ENCODE measurements at places on chromosomes 13 and 19.

DNA sequence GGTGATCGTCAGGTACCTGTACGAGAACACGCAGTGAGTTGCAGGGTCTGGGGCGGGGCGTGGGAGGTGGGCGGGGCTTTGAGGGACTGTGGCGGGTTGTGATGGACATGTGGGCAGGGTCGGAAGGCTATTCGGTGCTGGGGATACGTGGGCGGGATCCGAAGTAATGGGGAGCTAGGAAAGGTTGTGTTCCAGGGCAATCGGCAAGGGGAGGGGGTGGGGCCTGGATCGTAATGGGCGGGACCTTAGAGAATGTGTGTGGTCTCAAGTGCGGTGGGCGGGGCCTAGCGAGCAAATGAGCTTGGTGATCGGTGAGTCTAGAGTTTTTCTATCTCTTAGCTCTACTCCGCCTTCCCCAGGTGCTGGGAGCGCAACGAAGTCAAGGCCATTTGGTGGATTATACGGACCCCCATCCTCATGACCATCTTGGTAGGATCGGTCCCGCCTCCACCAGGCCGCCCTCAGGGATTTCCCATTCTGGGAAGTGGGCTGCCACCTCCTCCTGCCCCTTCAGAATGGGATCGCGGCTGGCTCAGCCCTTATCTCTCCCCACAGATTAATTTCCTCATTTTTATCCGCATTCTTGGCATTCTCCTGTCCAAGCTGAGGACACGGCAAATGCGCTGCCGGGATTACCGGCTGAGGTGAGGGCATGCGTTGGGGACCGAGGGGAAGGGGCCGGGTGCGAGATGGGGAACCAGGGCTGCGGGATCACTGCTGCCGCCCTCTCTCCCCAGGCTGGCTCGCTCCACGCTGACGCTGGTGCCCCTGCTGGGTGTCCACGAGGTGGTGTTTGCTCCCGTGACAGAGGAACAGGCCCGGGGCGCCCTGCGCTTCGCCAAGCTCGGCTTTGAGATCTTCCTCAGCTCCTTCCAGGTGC is 9.6 kb downstream of the GIPR start:
- DNase-seq: no peak

DNA sequence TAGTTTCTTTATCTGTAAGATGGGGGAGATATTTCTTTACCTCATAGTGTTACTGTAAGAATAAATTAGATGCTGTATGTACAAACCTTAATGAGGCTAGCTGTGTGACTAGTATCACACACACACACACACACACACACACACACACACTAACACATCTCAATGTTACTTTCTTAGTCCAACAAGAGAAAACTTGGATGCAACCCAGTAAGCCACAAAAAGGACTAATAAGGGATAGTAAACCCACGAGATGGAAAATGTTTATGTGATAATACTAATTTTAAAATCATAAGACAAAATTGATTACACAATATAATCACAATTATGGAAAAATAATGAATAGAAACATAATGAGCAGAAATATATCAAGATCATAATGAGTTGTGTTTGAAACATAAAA is 437.7 kb upstream of the ZNF507 start:
- no peak for DNase-seq

DNA sequence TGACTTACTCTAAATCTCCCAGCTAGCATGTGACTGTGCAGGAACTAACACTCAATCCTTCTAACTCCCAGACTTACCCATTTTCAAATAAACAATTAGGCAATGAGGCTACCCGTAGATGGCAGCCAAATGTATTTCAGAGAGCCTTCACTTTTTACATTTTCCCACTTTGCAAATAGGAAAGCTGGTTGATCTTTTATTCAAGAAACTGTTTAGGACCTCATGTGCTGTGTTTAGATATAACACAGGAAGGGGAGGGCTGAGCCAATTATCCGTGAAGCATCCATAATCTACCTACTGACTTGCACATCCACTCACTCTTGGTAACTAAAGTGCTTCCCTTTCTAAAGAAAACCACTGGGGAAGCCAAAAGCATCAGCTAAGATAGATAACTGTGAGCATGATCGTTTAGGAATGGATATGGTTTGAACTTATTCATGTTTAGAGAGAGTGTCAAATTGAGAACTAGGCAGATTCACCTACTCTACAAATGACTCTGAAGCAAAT is 33.4 kb downstream of the MBNL2 start:
- DNase-seq: no peak

DNA sequence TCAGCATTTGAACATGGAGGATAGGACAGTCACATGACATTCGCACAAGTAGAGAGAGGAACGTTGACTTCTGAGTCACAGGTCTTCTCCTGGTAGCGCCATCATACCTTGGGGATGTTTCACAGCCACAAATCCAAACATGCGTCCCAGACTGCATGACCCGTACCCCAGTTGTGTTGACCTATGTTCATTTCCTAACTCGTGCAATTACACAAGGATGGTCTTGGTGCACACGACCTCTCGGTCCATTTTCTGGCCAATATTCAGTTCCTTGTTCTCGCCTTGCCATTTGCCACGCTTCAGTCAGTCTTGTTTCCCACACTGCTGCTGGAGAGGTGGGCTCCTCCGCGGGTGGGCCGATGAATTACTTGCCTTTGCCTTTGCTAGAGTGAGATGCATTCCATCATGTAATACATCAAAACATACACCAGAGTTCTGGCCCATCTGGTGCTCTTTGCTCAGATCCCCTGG is 87.3 kb downstream of the COL4A2 start:
- no peak for DNase-seq

DNA sequence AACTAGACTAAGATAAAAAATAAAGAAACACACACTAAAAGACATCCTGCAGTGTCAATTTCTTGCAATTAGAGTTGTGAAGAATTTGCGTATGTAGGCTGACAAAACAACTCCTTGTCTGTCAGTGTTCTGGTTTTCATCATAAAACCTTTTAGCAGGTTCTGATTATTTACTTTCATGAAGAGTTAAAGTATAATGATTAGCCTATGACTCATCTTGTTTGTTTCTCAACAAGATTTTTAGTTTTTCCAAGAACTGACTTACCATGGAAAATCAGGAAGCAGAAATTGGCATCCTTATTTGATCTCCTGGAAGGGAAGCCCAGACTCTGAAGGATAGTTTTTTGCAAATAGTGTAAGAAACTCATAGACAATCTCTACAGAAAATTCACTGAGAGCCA is 848.7 kb upstream of the PCDH9 start:
- DNase-seq: no peak

GRCh38 chr19:11377756-11378155 is 3.3 kb downstream of the SWSAP1 start:
- no peak for DNase-seq

DNA sequence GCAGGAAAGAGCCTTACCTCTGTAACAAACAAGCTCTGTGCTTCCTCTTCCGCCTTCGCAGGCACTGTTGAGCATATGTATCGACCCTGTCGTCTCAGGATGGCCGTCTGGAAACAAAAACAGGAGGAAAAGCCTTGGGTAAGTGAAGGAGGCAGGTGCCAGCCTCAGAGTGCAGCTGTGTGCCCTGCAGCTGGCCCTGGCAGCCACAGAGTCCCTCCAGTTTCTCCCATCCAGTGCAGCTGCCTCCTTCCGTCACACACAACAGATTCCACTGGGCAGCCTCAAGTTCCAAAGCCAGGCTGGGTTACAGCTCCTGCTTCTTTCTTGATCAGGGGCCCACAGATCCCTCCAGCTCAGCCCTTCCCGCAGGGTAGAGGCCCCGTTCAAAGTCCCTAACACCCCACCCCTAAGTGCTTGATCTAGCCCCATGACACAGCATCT is 47.7 kb downstream of the DOCK9 start:
- DNase-seq: peak; percentile 75

- DNase-seq: no peak
Observed at GRCh38 chr19:17249887-17250548, 4.3 kb upstream of the NR2F6 start.

- DNase-seq: no peak
Observed at GRCh38 chr13:114142137-114142550, 9.7 kb upstream of the RASA3 start.

- DNase-seq: no peak
Observed at GRCh38 chr19:7767487-7767886, 4.4 kb downstream of the CLEC4M start.

- no peak for DNase-seq
Observed at GRCh38 chr13:69904784-69905183, 202.8 kb upstream of the ATXN8OS start.

- no peak for DNase-seq
Observed at GRCh38 chr19:44277331-44277730, 17.6 kb downstream of the ZNF233 start.

DNA sequence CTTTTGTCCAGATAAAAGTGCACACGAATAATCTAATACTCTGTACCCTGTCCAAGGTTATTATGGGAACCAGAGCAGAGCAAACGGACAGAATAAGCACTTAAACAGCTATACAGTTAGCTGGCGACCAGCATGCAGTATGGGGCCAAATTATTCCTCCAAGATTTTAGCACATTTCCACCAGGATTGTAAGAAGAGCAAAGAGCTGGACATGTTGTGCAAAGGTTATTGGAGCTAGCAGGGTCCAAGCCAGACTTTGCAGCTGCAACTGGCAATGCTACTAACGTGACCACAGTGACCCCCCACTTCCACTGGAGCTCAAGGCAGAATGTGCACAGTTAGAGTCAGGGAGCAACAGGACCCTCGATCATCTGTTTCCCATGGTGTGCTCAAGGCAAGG is 89.9 kb downstream of the COL4A1 start:
- no peak for DNase-seq

- DNase-seq: no peak
Observed at GRCh38 chr13:79711631-79712030, 230.7 kb downstream of the NDFIP2 start.
